ENCODE measurements at places on chromosomes 3 and 15.

DNA sequence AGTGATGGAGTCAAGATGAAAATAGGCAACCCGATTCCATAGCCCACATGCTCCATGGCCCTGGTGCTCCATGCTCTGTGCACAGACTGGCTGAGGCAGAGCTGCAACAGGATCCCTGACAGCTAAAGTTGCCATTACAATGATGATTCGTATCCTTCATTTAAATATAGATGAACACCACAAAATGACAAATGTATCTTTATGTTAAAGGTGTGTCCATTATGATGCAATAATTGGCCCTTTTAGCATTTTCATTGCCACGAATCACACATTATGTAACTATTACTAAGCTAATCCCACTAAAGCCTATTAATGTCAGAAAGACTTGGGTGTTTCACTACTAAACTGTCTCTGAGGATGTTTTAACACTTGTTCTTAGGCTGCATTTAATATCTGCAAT, 270.2 kb upstream of the THBS1 start:
- DNase-seq, result no peak

GRCh38 chr3:14867936-14868570, 49.3 kb downstream of the FGD5 start:
- no peak for DNase-seq

DNA sequence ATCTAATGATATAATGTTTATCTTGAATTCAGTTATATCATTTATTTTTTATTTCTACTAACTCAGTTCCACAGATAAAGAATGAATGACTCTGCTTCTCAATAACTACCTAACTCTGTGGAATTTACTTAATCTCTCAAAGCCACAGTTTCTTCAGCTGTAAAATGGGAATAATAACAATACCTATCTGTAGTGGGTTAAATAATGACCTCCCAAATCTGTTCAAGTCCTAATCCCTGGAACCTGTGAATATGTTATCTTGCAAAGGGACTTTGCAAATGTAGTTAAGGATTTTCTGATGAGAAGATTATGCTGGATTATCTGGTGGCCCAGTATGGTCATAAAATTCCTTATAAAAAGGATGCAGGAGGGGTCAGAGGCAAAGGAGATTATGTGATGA, 61.7 kb downstream of the THRB start:
- no peak for DNase-seq

GRCh38 chr3:140035871-140036270, 100.9 kb downstream of the CLSTN2 start:
- no peak for DNase-seq

GRCh38 chr15:29568840-29569532, 253.3 kb downstream of the TJP1 start:
- DNase-seq, result no peak

DNA sequence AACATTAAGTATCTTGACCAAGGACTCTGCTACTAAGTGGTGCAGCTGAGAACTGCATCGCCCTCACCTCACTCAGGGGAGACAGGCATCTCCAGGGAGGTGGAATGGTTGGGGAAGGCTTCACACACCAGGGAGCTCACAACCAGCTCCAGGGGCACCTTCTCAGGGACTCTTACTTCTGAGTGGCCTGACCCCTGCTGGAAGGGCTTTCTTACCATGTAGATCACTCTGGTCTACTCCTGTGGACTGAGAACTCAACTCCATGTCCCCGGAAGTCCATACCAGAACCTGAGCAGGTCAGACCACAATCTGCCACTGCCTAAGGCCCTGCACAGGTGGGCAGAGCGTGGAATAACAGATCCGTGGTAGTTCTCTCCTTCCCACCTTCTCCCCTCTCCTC, 140.5 kb downstream of the TLE3 start:
- DNase-seq, result no peak

GRCh38 chr3:47163169-47164006, 525 bp downstream of the SETD2 start:
- DNase-seq, result peak; percentile 77

DNA sequence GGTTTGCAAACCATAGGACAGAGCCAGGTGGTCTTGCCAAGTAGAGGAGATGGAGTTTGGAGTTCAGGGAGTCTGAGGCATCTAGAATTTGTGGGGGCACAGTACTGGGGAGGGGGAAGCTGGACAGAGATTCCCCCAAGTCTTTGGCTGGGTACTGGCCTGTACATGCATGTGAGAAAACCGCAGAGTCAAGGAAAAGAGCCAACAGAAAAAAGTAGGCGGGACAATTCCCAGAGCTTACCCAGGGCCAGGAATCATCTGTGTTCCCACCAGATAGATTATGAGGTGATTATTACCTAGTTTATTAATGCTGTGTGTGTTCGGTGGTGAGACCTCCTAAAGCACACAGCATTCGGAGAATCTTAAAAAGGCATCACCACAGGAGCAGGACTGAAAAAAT, 11.3 kb downstream of the LYSMD4 start:
- DNase-seq, result no peak

- no peak for DNase-seq
These were observed 10.2 kb upstream of the ITPKA start for GRCh38 chr15:41483519-41483918.

- no peak for DNase-seq
These were observed 162.5 kb upstream of the BFSP2 start for GRCh38 chr3:133237380-133237779.

DNA sequence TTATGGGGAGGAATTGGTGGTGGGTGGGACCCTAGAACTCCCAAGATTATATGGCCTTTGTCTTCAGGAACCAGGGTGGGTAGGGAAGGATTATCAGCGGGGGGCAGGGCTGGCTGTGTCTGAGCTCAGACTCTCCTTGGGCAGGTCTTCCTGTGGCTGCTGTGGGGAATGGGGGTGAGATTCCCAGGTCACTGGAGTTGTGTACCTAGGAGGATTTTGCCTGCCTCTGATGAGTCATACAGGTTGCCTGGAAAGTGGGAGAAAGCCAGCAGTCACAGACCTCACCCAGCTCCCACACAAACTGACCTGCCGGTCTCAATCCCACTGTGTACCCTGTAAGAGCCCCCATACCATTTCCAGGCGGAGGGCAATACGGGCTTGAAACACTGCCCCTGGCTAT, 209.9 kb upstream of the CNTN3 start:
- no peak for DNase-seq

- DNase-seq, result no peak
These were observed 96.0 kb downstream of the ATP1B3 start for GRCh38 chr3:141972399-141972798.

DNA sequence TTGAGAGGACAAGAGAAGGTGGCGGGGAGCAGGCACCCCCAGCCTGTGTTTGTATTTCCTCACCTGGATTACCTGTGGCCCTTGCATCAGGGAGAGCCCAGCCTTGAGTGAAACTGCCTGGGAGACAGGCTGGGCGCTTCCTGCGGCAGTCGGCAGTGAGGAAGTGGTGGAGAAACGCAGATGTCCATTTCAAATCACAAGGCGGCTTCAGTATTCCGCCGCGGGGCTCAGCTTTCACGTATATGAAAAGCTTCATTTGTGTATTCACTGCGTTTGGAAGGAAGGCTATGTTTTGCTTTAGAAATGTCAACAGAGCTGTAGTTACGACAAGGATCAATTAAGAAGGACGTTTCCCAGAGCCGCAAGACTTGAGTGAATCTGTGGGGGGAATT, 167.4 kb upstream of the CTDSPL start:
- DNase-seq, result no peak

DNA sequence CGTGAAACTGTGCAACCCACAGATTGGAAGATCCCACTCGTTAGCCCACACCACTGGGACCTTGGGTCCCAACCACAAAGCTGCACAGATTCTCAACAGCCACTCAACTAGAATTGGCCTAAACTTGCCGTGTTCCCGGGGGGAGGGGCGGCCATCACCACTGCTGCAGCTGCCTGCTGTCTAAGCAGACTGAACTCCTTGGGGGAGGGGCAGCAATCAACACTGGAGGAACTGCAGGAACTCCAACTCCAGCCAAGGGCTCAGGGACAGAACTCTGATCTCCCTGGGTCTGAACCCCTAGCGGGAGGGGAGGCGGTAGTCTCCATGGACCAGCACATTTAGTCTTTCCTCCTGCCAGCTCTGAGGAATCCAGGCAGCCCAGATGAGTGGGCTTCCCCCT, 205.9 kb downstream of the RSL24D1 start:
- no peak for DNase-seq

DNA sequence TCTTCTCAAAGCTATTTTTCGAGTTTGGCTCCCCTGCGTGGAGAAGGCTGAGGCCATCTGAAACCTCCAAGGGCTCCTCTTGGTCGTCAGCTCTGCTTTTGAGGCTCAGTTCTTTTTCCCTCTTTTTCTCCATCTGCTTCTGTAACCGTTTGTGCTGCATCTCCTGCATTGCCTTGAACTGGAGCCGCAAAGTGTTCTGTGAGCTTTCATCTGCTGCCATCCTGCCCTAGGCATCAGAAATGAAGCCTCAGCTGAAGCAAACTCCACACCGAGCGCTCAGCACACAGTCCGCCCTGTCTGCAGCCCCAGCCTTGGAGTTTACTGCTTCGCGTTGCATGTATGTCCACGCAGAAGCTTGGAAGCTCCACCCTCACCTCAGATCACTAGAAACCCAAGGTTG, 14.9 kb downstream of the CCDC13 start:
- DNase-seq, result peak; percentile 13

DNA sequence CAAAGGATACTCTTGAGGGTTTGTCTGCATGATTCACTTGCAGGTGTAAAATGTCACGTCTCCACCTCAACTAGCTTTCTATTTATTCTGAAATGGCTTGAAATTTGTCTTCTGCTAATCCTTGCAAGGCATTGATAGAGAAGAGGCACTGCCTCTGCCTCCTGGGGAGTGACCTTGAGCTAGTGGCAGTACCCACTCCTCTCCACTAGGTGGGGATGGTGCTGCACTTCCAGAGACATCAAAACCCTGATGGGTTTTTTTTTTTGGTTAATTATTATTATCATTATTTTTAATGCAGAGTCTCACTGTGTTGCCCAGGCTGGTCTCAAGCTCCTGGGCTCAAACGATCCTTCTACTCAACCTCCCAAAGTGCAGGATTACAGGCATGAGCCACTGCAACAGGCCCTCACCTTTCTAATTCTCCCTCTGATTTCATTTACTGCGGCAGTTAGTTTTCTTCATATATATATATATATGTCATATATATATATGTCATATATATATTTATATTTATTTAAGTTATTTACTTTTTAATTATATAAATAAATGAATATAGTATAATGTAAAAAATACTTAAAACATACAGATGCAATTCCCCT, 117.6 kb upstream of the EIF1B start:
- DNase-seq, result peak; percentile 74

DNA sequence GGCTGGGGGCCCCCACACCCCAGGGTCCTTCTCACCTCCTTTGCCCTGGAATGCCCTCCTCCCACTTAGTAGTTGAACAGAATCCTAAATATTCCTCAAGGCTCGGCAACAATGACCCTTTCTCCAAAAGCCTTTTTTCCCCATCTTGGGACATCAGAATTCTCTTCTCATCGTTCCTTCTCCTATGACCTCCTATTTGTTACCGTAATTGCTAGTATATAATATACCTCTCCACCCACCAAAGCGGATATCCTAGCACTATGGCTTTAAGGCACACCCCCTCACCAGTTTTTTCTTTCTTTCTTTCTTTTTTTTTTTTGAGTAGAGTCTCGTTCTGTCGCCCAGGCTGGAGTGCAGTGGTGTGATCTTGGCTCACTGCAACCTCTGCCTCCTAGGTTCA, 16.8 kb downstream of the HDAC11 start:
- DNase-seq, result no peak

GRCh38 chr3:48694610-48695392, 9.1 kb upstream of the NCKIPSD start:
- DNase-seq, result no peak

- peak; percentile 45 for DNase-seq
These were observed 717 bp downstream of the PXK start for GRCh38 chr3:58333206-58334012.

- no peak for DNase-seq
These were observed 24.1 kb upstream of the SACM1L start for GRCh38 chr3:45665101-45665572.

- DNase-seq, result no peak
These were observed 42.5 kb upstream of the ABHD10 start for GRCh38 chr3:111936191-111936841.

- DNase-seq, result no peak
These were observed 10.2 kb upstream of the C15orf61 start for GRCh38 chr15:67510597-67511190.

- DNase-seq, result no peak
These were observed 32.2 kb upstream of the MUC13 start for GRCh38 chr3:124966521-124967445.

GRCh38 chr3:137990427-137990826, 19.5 kb upstream of the CLDN18 start:
- DNase-seq, result no peak

GRCh38 chr15:85350395-85350794, 30.0 kb upstream of the AKAP13 start:
- no peak for DNase-seq

GRCh38 chr3:109384164-109384563, 46.8 kb upstream of the DPPA4 start:
- DNase-seq, result no peak

DNA sequence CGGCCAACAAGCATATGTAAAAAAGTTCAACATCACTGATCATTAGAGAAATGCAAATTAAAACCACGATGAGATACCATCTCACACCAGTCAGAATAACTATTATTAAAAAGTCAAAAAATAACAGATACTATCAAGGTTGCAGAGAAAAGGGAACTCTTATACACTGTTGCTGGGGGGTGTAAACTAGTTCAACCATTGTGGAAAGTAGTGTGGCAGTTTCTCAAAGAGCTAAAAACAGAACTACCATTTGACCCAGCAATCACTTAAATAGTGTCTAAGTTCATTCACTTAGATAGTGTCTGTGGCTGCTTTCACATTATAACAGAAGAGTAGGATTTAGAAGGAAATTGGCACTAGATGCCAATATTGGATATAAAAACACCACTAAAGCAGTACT, 49.7 kb downstream of the CGGBP1 start:
- DNase-seq, result no peak

DNA sequence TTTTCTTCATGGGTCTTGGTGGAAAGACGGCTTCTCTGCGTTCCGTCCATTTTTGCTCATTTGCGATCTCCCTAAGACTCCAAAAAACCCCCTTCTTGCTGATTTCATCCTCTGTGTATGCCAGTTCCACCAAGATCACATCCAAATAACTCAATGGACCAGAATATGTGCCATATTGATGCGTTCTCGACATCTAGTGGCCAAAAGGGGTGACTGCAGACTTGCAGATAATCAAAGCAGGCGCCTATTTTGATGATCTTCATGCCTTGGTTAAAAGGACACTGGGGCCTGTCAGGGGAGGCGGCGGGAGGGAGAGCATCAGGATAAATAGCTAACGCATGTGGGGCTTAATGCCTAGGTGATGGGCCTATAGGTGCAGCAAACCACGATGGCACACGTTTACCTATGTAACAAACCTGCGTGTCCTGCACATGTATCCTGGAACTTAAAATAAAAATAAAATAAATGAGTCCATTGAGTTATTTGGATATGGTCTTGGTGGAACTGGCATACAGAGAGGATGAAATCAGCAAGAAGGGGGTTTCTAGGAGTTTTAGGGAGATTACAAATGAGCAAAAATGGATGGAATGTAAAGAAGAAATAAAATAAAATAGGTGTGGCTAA, 104.2 kb upstream of the RAD18 start:
- no peak for DNase-seq

Data from mesothelial cell of epicardium (in vitro differentiated cells).